ENCODE measurements at places on chromosomes 12 and 14.
A peak's percentile ranks its signal among the peaks of the same experiment; 100 is the strongest.

GRCh38 chr12:102396276-102396675, 84.1 kb downstream of the IGF1 start:
- H3K36me3 ChIP-seq: no peaks in the 10 kb centered on the region
- no peaks in the 10 kb centered on the region for H3K4me1 ChIP-seq
- no peak for DNase-seq
- H3K27ac ChIP-seq: no peak overlapping the region
- H3K4me3 ChIP-seq: no peak overlapping the region

DNA sequence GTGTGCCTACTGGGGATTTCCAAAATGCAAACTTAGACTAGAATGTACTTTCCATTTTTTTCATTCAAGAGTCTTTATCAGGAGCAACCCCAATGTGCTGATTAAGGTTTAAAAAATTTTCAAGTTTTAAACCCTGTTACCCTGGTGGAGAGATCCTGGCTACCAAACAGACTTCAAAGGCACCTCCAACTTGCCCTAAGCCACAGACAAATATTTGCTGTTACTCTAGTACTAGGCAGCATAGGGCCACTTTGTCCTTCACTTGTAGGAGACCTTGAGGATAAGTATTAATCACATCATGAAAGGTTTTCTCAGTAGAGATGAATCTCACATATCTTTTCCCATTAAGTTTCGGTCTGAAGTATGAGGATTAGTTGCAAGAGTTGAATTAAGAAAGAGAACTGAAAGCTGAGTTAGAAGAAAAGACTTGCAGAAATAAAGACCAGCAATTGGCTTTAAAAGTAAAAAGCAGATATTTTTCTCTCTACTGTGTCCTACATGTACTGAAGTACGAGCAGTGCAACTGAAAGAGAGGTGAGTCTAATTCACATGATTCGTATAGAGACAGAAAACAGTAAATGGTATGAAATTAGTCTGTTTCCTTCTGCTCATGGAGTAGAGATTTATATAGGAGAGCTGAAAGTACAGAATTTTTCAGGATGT, 28.3 kb downstream of the NTN4 start:
- H3K27ac ChIP-seq: no peak overlapping the region
- no peaks in the 10 kb centered on the region for H3K36me3 ChIP-seq
- H3K4me1 ChIP-seq: peaks cover 8% of the 10 kb centered on the region
- H3K4me3 ChIP-seq: no peak overlapping the region
- no peaks in the 10 kb centered on the region for H3K27me3 ChIP-seq

GRCh38 chr12:16165506-16165905, 112.0 kb downstream of the SLC15A5 start:
- H3K4me3 ChIP-seq: no peak overlapping the region
- DNase-seq: peak; percentile 21
- no peaks in the 10 kb centered on the region for H3K4me1 ChIP-seq
- H3K27me3 ChIP-seq: no peaks in the 10 kb centered on the region
- no peaks in the 10 kb centered on the region for H3K36me3 ChIP-seq

GRCh38 chr14:33539918-33540357, 410.9 kb downstream of the EGLN3 start:
- no peaks in the 10 kb centered on the region for H3K27me3 ChIP-seq
- H3K4me3 ChIP-seq: no peak overlapping the region
- DNase-seq: no peak
- H3K27ac ChIP-seq: no peak overlapping the region
- no peaks in the 10 kb centered on the region for H3K36me3 ChIP-seq

- no peaks in the 10 kb centered on the region for H3K4me1 ChIP-seq
- H3K36me3 ChIP-seq: no peaks in the 10 kb centered on the region
- H3K4me3 ChIP-seq: no peak overlapping the region
- H3K27ac ChIP-seq: no peak overlapping the region
Observed at GRCh38 chr12:96108321-96108720, 72.9 kb upstream of the LTA4H start.

DNA sequence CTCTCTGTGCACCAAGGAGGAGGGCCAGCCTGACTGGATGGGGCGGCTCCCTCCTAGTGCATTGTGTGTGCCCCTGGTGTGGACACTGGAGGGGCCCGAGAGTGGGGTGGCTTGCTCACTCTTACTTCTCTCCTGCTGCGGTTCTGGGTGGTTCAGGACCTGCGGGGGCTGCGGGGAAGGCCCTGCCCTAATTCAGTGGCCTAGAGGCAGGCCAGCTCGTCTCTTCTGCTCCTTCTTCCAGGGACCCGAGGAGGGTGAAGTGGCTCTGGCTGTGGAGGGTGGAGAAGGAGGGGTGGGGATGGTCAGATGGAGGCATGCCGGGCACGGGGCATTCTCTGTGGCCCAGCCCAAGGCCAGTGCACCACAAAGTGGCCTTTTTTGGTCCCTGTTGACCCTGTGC, 87.1 kb downstream of the BEGAIN start:
- no peaks in the 10 kb centered on the region for H3K27me3 ChIP-seq
- H3K4me1 ChIP-seq: no peaks in the 10 kb centered on the region
- H3K27ac ChIP-seq: no peak overlapping the region
- H3K36me3 ChIP-seq: no peaks in the 10 kb centered on the region

- no peaks in the 10 kb centered on the region for H3K36me3 ChIP-seq
- no peak overlapping the region for H3K4me3 ChIP-seq
- no peaks in the 10 kb centered on the region for H3K27me3 ChIP-seq
Observed at GRCh38 chr12:29430716-29431044, 49.7 kb upstream of the ERGIC2 start.

GRCh38 chr12:22310275-22310674, 24.2 kb downstream of the ST8SIA1 start:
- no peak overlapping the region for H3K27ac ChIP-seq
- no peaks in the 10 kb centered on the region for H3K36me3 ChIP-seq
- no peak for DNase-seq
- peaks cover 3% of the 10 kb centered on the region for H3K4me1 ChIP-seq
- no peak overlapping the region for H3K4me3 ChIP-seq

DNA sequence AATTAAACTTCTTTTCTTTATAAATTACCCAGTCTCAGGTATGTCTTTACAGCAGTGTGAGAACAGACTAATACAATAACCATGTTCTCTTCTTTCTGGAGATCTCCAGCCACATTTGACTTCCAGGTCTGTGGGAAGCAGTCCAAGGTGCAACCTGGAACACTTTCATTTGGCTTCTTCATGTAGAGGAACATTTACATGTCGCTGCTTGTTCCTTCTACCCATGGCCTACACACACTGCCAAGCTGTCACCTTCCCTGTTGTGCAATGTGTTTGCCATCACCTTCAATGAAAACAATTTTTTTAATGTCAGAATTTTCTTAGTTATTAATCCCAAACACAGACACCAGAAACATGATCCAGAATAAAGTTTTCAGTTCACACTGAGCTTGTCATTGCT, 104.7 kb downstream of the PRKCH start:
- H3K27me3 ChIP-seq: no peaks in the 10 kb centered on the region
- DNase-seq: no peak
- H3K27ac ChIP-seq: no peak overlapping the region
- H3K36me3 ChIP-seq: no peaks in the 10 kb centered on the region
- H3K4me3 ChIP-seq: no peak overlapping the region
- no peaks in the 10 kb centered on the region for H3K4me1 ChIP-seq

GRCh38 chr12:47576289-47576945, 129.4 kb downstream of the RPAP3 start:
- DNase-seq: no peak
- H3K36me3 ChIP-seq: no peaks in the 10 kb centered on the region
- no peak overlapping the region for H3K4me3 ChIP-seq
- peaks cover 2% of the 10 kb centered on the region for H3K27me3 ChIP-seq

- no peaks in the 10 kb centered on the region for H3K36me3 ChIP-seq
- DNase-seq: no peak
- H3K27me3 ChIP-seq: no peaks in the 10 kb centered on the region
- H3K27ac ChIP-seq: no peak overlapping the region
- H3K4me3 ChIP-seq: no peak overlapping the region
Observed at GRCh38 chr14:37641117-37641516, 45.7 kb downstream of the TTC6 start.

- H3K27me3 ChIP-seq: no peaks in the 10 kb centered on the region
- peak overlapping the region; percentile 58 for H3K27ac ChIP-seq
- peaks cover 21% of the 10 kb centered on the region for H3K36me3 ChIP-seq
- no peak for DNase-seq
- peaks cover 30% of the 10 kb centered on the region for H3K4me1 ChIP-seq
- H3K4me3 ChIP-seq: no peak overlapping the region
Observed at GRCh38 chr14:52917735-52918134, 33.1 kb downstream of the FERMT2 start.

DNA sequence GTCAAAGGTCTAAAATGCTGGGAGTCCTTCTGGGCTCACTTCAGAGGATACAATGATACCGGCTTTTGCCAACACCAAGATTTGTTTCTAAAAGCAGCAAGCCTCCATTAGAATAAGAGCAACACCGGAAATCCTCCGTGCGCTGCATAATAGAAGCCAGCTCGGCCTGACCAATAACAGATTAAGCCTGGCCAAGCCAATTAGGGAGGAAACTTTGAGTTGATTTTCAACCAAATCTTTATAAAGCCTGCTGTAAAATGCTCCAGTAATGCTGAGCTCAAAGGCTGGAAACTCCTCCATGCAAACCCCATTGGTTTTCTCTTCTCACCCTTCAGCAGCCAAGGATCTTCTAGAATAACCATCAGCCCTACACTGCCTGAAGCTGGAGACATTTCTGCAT, 150.1 kb downstream of the NTF3 start:
- peaks cover 8% of the 10 kb centered on the region for H3K4me1 ChIP-seq
- H3K4me3 ChIP-seq: no peak overlapping the region
- H3K27me3 ChIP-seq: no peaks in the 10 kb centered on the region
- no peak for DNase-seq

DNA sequence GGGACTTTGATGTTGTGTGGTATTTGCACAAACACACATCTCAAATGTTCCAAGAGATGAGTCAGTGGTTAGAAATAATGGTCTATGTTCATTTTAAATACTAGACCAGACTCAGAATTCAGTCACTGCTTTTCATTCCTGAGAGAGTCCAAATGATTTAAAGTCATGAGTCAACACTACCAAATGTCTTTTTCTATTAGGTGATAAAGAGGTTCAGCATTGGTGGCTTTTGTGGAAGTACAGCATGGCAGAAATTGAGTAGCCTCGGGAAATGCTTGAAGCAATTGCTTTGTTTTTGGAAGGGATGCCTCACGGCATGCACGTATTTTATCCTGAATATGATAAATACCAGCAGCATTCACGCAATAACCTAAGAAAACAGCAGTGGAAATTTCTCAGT, 115.7 kb downstream of the DIO2 start:
- peak overlapping the region; percentile 63 for H3K27ac ChIP-seq
- H3K4me1 ChIP-seq: peaks cover 8% of the 10 kb centered on the region
- H3K27me3 ChIP-seq: no peaks in the 10 kb centered on the region
- H3K36me3 ChIP-seq: no peaks in the 10 kb centered on the region

- H3K4me3 ChIP-seq: peak overlapping the region; percentile 29
- H3K27me3 ChIP-seq: no peaks in the 10 kb centered on the region
- no peaks in the 10 kb centered on the region for H3K36me3 ChIP-seq
- H3K4me1 ChIP-seq: peaks cover 15% of the 10 kb centered on the region
Observed at GRCh38 chr12:19546611-19547162, 107.4 kb downstream of the AEBP2 start.

GRCh38 chr12:73445658-73446324, 1091.8 kb upstream of the ATXN7L3B start:
- no peak overlapping the region for H3K4me3 ChIP-seq
- no peaks in the 10 kb centered on the region for H3K36me3 ChIP-seq
- H3K27ac ChIP-seq: no peak overlapping the region
- DNase-seq: no peak
- H3K4me1 ChIP-seq: no peaks in the 10 kb centered on the region
- no peaks in the 10 kb centered on the region for H3K27me3 ChIP-seq

- no peaks in the 10 kb centered on the region for H3K27me3 ChIP-seq
- H3K36me3 ChIP-seq: no peaks in the 10 kb centered on the region
- no peak for DNase-seq
- no peak overlapping the region for H3K27ac ChIP-seq
- H3K4me3 ChIP-seq: no peak overlapping the region
- peaks cover 4% of the 10 kb centered on the region for H3K4me1 ChIP-seq
Observed at GRCh38 chr14:59675394-59675793, 98.8 kb upstream of the CCDC175 start.
